Germinal center (tissue), 1 donor: ENCODE measurements at places on chromosomes 5 and 9.

GRCh38 chr5:153835891-153836515 lies 202.7 kb downstream of the FAM114A2 start:
- no peak for DNase-seq

DNA sequence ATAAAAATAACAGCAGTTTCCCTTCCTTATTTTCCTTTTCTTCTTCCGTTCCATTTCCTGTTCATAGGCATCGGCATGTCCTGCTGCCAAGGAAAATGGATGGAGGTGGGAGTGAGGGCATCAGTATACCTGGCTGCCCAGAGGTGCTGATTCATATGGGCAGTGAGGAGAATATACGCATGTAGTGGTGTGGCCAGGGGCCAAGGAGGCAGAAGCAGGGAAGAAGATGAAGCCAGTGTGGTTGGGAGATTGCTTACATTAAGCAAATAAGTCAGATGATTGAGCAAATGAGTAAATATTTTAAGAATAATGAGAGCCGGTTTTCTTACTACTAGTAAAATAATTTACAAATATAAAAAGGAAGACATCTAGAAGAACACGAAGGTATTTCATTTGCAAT lies 344.9 kb upstream of the PAPPA start:
- DNase-seq = no peak

GRCh38 chr9:112670991-112671625 lies 46.8 kb downstream of the INIP start:
- DNase-seq = no peak

- no peak for DNase-seq
These were observed 74.2 kb downstream of the ADGRV1 start for GRCh38 chr5:90632791-90633190.

DNA sequence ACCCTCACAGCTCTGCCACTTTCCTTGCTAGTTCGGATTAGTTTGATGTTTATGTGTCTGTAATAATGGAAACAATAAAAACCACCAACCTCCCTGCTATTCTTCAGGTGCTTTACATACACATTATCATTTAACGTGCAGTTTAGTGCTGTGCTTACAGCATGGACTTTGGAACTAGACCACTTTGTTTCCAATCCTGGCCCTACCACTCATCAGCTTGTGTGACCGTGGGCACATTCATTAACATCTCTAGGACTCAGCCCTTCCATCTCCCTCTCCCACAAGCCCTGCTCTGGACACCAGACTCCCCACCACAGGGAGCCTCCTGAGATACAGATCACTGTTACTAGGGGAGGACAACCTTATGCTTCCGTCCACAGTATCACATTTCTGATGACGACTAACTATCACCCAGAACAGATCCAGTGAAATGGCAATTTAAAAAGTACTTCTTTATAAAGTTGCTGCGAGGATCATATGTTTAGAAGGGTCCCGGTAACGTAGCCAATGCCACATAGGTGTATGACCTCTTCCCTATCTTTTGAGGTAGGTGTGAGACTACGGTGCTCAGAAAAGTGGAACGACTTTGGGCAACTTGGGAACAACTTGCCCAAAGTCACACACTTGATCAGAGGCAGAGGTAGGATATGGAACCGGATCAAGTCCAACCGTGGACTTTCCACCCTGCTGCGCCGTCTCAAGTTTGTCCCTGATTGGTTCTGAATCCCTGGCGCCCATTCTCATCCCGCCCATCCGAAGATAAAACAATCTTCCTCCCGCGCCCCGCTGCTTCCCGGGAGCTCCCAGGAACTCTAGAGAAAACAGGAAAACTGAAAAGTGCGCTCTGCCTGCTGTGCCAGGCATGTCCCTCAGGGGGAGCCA lies 132.4 kb upstream of the NIPBL start:
- no peak for DNase-seq

DNA sequence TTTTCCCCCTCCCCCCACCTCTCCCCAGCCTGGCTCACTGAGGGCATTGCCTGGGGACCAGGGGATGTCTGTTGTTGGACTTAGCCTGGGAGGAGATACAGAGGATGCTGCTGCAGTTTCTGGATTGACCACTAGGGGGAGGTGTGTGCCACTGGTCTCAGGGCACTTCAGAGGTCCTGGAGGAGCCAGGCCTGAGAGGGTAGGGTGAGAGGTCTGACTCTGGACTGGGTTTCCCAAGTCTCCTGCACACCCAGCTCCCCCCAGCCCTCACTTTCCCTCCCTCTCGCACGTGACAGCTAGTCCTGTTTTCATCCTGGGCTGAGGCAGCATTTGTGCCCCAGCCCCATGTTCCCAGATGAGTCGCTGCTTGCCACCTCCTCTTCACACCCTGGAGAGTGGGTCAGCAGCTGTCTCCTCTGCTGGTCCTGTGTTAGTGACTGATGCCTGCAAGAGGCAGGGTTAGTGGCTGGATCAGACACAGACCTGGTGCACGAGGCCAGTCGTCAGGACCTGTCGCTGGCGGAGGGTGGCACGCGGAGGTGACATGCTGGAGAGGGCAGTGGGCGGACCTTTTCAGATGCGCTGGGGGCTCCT lies 4.4 kb downstream of the IL3 start:
- peak; percentile 76 for DNase-seq

- no peak for DNase-seq
These were observed 16.4 kb upstream of the ZBTB34 start for GRCh38 chr9:126844085-126844484.

- no peak for DNase-seq
These were observed 4.1 kb upstream of the TCF7 start for GRCh38 chr5:134110382-134110781.

DNA sequence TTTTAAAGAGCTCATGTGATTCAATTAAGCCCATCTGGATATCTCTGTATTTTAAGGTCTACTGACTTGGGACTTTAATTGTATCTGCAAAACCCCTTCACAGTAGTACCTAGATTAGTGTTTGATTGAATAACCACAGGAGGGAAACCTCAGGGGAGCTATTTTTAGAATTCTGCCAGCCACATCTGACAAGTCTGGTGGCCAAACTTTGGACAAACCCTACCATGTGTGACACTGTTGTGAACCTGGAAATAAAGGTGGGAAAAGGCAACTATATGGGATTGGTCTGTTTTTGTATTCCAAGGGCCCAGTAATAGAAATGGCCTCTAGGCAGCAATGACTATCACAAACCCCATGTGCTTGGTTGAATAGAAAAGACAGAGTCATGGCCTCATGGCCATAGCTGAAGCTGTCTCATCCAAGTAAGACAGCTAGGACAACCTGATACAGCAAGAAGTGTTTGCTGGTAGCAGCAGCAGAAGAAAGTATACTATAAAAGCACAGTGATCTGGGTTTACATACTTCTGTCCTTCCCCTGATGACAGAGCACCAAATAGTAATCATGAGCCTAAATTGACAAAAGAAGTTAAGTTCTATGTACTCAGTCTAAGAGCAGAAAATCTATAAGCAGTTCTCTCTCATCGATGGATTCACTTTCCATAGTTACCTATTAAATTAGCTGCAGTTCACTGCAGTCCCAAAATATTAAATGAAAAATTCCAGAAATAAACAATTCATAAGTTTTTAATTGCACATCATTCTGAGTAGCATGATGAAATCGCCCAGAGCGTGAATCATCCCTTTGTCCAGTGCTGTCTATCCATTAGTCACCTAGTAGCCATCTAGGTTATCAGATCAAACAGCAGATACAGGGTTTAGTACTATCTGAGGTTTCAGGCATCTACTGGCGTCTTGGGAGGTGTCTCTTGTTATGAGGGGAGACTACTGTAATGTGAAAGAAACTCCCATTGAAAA lies 189.8 kb downstream of the ARHGAP26 start:
- DNase-seq = no peak

DNA sequence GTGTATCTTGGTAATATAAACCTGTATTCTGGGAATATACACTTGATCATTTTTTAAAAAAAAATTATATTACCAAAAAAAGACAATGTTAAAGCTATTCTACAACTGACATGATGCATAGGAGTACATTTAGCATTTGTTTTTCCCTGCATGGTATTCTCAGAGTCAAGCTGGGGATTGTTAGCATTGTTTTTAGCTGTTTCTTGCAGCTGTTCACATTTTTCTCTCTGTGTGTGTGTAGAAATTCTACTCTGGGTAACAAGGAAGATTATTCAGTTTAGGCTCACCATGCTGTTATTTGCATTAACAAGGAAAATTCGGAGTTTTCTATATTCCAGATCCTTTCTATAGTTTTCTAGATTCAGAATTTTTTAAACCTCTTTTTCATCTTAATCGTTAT lies 62.2 kb downstream of the ADAMTS16 start:
- no peak for DNase-seq

DNA sequence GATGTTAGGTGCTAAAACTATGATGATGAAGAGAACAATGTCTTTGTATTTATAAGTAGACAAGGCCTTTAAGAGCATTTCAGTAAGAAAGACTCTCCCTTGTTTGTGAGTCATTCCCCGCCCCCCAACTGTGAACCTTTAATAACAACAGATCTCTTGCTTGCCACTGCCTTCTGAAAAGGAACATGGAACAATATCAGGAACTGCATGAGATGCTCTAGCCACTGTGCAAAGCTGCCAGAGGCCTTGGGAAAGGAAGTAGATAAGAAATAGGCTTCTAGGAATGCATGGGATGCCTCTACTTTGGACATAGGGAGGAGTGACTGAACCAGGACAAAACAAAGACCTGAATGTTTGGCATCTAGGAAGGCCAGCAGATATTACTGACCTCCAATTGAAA lies 296.1 kb upstream of the MPDZ start:
- no peak for DNase-seq

DNA sequence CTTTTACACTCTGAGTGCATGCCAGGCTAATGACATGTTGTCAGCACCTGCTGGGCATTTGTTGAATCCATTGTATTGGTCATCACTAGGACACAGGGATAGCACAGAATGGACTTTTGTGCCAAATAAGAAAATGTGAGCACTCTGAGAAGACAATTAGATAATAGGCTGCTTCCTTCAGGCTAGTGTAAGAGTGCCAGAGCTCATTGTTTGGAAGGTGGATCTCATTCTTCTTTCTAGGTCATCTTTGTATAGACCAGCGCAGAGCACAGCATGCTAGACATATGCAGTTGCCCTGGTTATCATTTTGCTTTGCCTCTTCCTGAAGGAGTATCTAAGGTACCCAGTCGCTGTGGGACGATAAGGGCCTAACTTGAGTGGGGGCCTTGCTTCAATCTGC lies 493.4 kb upstream of the COX7C start:
- no peak for DNase-seq

- DNase-seq = no peak
These were observed 156.0 kb downstream of the SLC25A46 start for GRCh38 chr5:110894805-110895204.

- no peak for DNase-seq
These were observed 18.9 kb downstream of the SQSTM1 start for GRCh38 chr5:179839328-179840256.

GRCh38 chr5:38453506-38453905 lies 102.9 kb downstream of the LIFR start:
- peak; percentile 48 for DNase-seq

DNA sequence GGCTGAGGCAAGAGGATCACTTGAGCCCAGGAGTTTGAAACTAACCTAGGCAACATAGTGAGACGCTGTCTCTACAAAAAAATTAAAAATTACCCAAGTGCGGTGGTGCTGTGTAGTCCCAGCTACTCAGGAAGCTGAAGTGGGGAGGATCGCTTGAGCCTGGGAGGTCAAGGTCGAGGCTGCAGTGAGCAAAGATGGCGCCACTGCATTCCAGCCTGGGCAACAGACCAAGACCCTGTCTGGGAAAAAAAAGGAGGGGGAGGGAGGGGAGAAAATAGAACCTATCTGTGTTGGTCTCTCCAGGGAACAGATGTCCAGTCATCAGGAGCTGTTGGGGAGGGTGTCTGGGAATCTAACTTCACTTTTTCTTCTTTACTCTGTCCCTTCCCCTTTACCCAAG lies 24.3 kb downstream of the MAT2B start:
- no peak for DNase-seq

DNA sequence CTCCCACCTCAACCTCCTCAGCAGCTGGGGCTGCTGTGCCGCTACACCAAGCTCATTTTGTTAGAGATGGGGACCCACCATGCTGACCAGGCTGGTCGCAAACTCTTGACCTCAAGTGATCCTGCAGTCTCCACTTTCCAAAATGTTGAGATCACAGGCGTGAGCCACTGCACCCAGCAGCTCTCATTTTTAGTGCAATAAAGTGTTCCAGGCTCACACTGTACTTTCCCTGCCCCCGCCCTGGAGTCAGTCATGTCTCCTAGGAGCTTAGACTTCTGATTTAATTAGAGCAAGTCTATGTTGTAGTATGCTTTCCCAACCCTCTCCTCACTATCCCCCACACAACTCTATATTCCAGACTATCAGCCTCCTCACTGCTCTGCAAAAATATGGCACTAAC lies 238.0 kb upstream of the ACTBL2 start:
- DNase-seq = no peak

- no peak for DNase-seq
These were observed 521.2 kb downstream of the DTWD2 start for GRCh38 chr5:118467103-118467502.

GRCh38 chr5:157463621-157464518 lies 3.9 kb downstream of the NIPAL4 start:
- DNase-seq = no peak

DNA sequence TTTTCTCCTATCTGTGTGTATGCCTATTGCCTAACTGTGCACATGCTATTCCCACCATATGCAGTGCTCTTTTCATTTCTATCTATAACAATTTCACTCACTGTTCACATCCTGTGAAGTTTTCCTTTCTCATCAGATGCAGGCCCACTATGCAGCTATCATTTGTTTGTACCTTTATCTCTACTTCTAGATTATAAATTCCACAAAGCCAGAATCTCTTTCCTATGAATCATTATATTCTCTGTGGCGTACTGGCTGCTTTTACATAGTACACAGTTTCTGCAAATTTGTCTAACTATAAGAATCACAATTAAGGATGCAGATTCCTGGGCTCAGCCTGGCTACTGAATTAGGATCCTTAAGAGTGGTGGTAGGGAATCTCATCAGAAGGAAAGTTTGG lies 600.8 kb upstream of the ARRDC3 start:
- no peak for DNase-seq

DNA sequence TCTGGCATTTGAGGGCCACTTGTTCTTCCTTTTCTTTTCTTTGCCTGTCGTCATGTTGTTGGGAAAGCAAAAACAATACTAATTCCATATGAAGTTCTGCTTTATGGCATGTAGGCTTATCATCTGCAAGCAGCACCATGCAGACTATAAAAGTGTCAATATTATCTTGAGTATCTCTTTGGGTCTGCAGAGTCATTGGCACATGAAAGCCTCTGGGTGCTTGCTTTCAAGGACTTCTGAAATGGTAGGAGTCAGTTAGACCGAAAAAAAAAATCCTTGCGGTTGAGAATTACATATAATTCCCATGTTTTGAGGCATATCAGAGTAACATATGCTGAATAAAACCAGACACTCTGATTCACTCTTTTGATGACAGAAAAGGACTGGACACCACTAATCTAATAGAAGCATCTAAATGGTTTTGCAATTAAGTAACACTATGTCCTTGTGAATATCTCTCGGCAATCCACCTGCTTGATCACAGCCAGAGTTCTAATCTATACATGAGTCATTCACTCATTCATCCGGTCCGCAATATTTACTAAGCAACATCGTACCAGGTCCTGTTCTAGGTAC lies 44.4 kb downstream of the GNAQ start:
- DNase-seq = no peak
